Stimulated activated CD8-positive, alpha-beta memory T cell treated with anti-CD3 and anti-CD28 coated beads, Interleukin-4, amount 100 ng/mL, for 4 hours (primary cell): ENCODE measurements at places on chromosomes 16 and 17.

- no peak for DNase-seq
These were observed 24.2 kb downstream of the C1QTNF1 start for GRCh38 chr17:79047923-79048825.

DNA sequence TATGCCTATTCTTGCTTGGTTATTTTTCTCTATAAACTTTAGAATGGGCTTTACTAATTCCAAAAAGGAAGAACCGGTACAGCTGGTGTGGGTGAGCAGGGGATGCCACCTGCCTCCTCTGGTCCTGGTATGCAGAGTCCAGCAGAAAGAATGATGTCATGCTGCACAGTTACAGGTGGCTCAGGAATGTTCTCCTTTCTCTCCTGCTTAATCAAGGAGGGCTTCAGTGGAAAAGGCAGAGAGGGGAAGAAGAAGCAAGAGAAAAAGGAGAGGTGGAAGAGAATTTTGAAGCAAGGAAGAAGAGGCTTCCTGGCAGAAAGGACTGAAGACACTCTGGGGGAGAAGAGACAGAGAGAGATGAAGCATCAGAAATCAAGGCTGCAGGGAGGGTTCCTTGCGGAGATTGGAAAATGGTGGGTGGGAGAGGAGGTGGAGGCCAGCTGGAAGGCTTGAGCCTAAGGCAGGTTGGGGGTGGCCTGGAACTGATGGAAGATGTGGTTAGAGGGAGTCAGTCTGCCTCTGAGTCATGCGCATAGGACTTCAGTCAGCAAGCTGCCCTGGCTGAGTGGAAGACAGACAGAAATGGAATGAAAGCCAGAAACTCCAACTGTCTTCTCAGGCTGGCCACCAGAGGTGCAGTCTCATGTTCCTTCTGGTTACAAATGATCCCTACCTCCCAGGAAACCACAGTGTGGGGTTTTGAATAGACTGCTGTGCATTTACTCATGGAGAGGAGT, 64.6 kb upstream of the CRHR1 start:
- no peak for DNase-seq

DNA sequence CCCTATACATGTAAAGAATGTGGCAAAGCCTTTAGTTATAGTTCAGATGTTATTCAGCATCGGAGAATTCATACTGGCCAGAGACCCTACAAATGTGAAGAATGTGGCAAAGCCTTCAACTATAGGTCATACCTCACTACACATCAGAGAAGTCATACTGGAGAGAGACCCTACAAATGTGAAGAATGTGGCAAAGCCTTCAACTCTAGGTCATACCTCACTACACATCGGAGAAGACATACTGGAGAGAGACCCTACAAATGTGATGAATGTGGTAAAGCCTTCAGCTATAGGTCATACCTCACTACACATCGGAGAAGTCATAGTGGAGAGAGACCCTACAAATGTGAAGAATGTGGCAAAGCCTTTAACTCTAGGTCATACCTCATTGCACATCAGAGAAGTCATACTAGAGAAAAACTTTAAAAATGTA, 42.5 kb downstream of the ZNF267 start:
- no peak for DNase-seq

- no peak for DNase-seq
These were observed 20.9 kb downstream of the CCDC182 start for GRCh38 chr17:57724026-57724728.

DNA sequence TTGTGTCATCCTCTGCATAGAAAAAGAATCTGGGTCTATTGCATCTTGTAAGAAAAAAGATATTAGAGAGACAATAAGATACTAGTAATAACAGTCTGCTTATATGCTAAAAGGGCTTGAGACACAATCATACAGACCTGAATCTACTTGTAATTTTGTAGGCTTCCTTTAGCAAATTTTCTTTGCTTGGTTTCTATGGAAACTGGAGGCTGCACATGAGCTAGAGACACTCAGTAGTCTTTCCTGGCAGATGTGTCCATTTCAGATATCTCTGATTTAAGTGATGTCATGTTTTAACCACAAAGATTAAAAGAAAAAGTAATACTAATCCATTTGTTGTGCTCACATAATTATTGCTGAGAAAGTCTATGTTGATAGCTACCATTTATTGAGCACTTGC, 123.9 kb upstream of the GNAO1 start:
- no peak for DNase-seq

DNA sequence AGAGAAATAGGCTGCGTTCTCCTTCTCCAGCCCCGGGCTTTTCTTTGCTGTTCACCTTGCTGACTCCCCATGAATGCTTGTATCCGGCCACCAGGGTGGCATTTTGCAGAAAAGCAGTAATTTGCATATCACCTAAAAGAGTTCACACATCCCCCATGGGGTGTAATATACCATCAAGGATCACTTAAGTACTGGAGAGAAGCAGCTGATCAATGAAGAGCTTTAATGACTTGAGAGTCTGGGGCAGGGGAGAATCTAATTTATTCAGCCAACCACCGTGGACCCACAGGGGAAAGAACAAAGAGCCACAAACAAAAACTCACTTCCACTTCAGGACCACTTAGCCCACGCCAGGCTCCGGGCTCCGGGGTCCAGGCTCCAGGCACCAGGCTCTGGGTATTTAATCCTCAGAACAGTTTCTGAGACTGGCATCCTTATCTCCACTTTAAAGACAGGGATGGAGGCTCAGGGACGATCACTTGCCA, 33.9 kb upstream of the SEC14L1 start:
- no peak for DNase-seq

DNA sequence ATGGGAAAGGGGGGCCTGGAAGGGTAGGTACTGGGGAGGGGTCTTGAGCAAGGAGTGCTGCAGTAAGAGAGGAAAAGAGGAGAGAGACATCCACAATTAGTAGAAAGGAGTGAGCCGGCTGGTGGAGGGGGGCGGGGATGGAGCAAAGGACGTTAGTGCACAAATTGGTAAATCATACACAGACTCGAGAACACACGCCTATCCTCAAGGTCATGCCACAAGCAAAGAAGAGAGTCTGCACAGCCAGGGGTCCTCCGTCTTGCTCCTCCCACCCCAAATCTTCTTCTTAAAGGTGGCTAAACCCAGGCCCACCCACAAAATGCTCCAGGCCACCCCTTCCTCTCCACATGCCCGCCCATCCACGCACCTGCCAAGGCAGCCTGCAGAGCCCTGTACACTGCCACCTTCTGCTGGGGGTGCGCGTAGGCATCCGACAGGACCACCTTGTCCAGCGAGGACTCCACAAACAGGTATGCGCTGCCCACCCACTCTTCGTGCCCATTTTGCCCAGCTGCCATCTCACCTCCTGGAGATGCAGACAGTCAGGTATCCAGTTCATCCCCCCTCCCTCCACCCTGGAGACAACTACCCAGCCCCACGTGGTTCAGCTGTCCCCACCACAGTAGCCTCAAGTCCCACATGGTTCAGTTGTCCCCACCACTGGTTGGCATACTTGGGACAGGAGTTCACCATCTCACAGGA, 3.4 kb downstream of the TRADD start:
- no peak for DNase-seq

- no peak for DNase-seq
These were observed 154.6 kb downstream of the CMIP start for GRCh38 chr16:81599034-81599744.

GRCh38 chr16:8920645-8921346, 38.6 kb downstream of the LITAFD start:
- DNase-seq: no peak

- no peak for DNase-seq
These were observed 598.4 kb upstream of the SOX9 start for GRCh38 chr17:71522383-71522782.

DNA sequence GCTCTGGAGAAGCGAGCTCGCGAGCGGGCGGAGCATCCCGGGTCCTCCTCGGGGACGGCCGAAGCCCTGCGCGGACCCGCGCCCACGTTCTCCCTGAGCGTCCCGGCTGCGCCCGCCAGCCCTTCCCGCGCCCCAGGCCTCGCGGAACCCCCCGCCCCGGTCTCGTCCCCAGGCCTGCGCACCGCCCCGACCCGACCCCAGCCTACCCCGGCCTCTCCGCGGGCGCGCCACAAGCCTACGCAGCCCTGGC, 159 bp downstream of the USP36 start:
- DNase-seq: no peak

GRCh38 chr16:84339311-84339710, 29.0 kb upstream of the ATP2C2 start:
- no peak for DNase-seq

DNA sequence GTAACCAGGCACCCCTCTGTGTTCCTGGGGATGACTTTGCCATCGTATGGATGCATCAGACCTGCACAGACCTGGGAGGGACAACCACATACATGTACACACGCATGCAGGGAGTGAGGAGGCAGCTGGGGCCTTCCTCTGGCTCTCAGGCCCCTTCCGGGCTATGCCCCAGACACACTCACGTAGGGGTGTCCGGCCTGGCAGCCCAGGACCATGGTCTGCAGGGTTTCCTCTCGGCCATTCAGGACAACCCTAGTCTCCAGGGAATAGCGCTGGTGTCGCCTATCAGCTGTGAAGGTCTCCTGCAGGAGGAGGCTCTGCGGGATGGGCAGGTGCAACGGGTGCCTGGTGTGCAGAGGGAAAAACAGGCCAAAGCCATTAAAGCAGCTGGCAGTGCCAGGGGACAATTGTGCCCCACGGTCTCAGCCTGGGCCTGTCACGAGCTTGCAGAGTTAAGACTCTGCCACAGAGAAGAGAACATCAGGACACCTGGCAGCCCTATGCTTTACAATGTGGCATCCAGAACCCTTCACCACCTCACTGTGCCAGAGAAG, 101.4 kb downstream of the RMI2 start:
- DNase-seq: no peak

GRCh38 chr17:78728495-78728894, 53.6 kb downstream of the CYTH1 start:
- DNase-seq: no peak

- no peak for DNase-seq
These were observed 12.4 kb downstream of the NAT9 start for GRCh38 chr17:74763565-74764387.

DNA sequence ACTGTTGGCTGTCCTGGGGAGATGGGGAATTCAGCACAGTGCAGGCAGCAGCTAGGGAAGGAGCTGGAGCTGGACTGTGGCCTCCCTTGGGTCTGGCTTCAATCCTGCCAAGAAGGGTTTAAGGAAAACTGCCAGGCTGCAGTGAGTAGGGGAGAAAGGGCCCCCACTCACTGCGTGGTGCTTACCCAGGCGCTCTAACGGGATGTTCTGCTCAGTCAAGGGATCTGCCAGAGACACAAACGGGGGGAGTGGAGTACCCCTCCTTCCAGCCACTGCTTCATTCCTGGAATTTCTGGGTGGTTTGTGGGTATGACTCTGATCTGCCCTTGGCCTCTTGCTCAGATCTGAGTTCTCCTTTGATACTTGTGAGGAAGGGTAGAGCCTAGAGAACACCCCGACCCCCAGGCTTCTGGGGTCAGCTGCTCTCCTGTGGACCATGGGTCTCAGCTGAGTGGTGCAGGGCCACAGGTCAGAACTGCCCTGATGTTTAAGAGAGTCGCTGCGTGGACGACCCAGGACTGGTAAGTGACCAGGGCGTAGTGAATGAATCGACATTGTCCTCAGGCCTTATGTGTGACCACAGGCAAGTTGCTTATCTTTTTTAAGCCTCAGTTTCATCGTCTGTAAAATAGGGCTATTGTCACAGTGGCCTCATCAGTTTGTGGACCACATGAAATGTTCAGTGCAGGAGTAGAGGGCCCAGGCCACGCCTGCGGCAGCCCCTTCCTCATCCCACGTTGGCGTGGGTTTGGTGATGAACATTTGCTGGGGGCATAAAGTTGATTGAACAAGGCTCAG, 9.6 kb downstream of the CRISPLD2 start:
- no peak for DNase-seq

DNA sequence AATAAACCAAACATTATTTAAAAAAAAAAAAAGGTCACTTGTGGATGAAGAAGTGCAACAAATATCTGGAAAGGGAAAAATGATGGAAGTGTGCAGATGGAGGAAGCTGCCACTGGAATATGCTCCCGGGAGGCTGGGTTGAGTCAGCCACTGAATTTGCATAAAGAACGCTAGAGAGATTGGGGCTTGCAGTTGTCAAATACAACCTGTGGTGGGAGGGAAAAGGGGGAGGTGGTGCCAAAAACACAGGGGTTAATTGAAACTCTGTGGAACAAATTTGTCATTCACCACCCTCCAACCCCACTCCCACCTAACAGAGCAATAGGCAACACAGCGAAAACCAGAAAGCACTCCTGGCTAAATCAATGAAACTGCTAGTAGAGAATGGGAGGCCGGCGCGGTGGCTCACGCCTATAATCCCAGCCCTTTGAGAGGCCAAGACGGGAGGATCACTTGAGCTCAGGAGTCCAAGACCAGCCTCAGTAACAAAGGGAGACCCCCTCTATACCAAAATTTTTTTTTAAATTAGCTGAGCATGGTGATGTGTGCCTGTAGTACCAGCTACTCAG, 37.6 kb upstream of the RPL38 start:
- no peak for DNase-seq

DNA sequence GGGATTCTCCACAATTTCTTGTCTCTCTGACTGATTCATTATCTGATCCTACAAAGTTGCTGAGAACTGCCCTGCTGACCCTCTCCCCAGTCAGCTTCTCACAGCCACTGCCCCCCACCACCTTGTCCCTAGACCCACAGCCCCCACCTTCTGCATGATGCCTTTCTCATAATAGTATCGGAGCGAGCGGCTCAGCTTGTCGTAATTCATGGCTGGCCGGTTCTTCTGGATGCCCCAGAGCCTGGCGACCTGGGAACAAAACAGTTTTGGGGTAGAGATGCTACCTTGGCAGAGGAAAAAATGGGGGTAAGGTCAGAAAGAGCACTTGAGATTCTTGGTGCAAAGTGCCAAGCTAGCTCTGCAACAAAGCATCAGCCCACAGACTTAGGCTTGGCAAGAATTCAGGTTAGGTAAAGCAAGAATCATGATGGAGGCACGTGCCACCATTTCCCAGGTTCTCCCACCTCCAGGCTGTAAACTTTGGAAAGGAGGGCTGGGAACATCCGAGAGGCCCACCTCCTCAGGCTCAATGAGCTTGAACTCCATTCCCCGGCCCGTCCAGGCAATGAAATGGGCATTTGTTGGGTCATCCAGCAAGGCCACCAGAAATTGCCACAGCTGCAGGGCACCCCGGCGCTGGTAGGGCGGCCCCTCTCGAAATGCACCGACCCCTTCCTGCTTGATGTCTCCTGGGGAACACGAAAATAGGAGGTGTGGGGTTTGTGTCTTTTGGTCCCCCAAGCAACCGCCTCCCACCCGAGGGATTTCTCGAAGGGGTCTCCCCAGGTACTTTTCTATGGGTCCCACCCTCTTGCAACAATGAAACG, 16.9 kb downstream of the ETV4 start:
- DNase-seq: no peak

DNA sequence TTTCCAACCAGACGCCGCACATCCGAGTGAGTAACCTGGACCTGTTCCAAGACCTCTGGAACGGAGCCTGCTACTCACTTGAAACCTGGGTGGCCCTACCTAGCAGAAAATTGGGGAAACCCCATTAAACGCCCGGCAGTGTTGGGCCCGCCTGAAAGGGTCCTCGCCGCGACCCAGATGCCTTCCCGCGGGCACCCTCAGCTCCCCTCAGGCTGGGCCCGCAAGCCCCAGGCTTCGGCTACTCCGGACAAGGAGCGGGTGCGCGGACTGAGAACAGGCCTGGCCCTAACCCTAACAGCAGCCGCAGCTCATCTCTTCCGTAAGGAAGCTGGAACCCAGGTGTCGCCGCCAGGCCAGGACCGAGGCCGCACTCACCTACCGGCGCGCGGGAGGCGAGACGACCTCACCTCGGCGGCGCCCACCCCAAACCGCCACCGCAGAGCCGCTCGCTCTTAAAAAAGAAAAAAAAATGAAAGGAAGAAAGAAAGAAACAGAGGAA, 344 bp downstream of the PSME3IP1 start:
- no peak for DNase-seq
